T-helper 22 cell (primary cell): ENCODE measurements at places on chromosomes 7 and 10.

GRCh38 chr7:37289367-37289766, 159.3 kb downstream of the ELMO1 start:
- DNase-seq: no peak

- no peak for DNase-seq
Measured at GRCh38 chr7:77833136-77833535, 34.6 kb downstream of the PHTF2 start.

DNA sequence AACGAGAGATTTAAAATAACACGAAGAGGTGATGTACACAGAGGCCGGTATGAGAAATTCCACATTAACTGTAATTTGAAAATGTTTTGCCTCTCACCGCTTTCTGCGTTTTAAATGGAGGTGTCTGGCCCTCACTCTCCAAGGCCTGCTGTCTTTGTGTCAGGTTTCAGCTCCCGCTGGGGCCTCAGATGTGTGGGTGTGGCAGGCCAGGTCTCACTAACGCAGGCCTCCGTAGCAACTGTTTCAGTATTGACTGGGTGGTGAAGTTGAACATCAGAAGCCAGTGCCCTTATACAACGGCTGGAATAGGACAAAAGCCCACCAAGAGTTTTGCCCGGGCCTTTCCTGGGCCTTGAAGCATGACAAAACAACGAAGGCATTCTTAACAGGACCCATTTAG, 303.1 kb downstream of the ADARB2 start:
- no peak for DNase-seq

GRCh38 chr7:53500076-53500475, 464.6 kb downstream of the POM121L12 start:
- no peak for DNase-seq

- DNase-seq: no peak
Measured at GRCh38 chr10:128713471-128713870, 587.2 kb upstream of the MKI67 start.

DNA sequence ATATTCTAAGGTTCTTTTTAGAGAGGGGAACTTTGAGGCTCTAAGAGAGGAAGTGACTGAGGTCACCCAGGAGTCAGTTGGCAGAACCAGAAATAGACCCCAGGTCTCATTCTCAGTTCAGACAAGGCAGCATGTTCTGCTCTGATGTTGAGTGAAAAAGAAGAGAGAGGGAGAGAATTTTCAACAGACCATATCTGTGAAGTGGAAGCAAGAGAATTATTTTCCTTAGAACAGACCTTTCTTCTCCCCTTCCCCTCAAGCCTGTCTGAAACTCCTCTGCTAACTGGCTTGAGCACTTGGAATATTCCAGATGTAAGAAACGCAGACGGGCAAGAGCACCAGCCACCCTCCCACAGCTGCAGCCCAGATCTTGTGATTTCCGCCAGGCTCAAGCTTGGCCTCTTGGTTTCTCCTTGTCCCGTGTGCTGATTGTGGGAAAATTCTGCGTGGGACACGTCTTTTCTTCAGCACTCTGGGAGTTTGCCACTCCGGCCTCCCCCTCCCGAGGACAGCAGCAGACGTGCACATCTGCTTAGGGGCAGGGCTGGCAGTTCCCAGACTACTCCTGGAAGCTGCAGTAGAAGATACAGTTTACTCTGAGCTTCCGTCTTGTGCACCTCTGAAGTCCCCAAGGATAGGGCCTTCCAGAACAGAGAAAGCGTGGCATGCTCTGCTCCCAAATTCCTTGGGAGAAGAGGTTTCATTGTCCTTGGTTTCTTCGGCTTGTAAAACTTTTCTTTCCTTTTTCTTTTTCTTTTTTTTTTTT, 22.7 kb upstream of the IKZF1 start:
- no peak for DNase-seq

DNA sequence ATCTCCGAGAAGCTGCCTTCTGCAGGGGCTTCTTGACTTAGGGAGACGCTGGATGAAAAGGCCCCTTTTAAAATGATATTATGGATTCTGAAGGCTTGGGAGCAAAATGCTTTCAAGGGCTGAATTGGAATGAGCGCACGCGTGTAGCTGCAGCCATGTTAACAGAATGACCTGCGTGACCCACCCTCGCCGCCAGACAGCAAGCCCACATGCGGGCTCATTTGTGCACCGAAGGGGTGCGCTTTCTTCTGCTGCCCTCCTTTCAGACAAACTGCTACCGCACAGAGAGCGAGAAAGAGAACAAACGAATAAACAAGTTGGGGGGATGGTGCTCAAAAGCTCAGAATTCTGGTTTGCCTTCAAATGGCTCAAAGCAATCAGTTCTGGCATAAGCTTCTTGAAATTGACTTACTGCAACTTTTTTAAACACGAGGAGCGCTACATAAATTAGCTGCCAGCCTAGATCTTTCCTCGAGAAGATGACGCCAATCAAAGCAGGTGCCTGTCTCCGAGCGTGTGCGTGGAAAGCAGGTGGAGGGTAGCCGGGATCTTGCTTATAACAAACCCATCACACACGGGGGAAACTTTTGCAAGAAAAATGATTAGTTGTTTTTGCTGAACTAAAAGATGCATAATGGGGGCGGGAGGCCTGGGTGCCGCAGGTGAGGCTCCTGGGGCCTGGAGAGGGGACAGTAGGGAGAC, 268.4 kb downstream of the MAD1L1 start:
- no peak for DNase-seq

- DNase-seq: no peak
Measured at GRCh38 chr7:78542541-78542940, 744.0 kb downstream of the PHTF2 start.

GRCh38 chr10:30765022-30765615, 135.6 kb upstream of the LYZL2 start:
- DNase-seq: no peak

GRCh38 chr10:14162629-14163344, 167.9 kb downstream of the FRMD4A start:
- DNase-seq: no peak

- DNase-seq: no peak
Measured at GRCh38 chr10:62059217-62059920, 157.9 kb downstream of the ARID5B start.

- DNase-seq: no peak
Measured at GRCh38 chr7:20510573-20510900, 104.9 kb upstream of the ABCB5 start.

GRCh38 chr10:43774234-43774769, 125.6 kb upstream of the ZNF32 start:
- DNase-seq: no peak

GRCh38 chr7:76304888-76305375, 2.5 kb downstream of the HSPB1 start:
- no peak for DNase-seq

- DNase-seq: no peak
Measured at GRCh38 chr7:87702326-87702725, 74.1 kb downstream of the RUNDC3B start.

GRCh38 chr7:139846297-139846696, 17.2 kb downstream of the TBXAS1 start:
- no peak for DNase-seq

GRCh38 chr7:4461531-4461930, 220.6 kb upstream of the FOXK1 start:
- no peak for DNase-seq

GRCh38 chr7:49766966-49767365, 6.5 kb upstream of the VWC2 start:
- no peak for DNase-seq

DNA sequence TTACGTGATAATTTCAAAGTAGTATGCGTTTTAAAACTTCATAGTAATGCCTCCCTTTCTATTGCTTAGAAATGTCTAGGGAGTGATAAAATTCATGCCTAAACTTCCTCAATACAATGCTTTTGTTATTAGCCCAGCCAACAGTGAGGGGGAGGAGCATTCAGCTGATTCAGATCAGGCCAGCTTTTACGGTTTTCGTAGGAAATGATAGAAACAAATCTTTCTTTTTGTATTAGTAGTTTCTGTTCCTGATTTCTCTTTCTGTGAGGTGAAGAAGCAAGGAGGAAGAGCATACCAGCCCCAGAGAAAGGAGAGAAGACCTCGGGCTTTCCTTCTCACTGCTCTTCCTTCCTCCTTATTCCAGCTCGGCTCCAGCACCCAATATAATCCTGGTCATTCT, 35.2 kb upstream of the ITPRID1 start:
- DNase-seq: no peak

- DNase-seq: no peak
Measured at GRCh38 chr10:125231116-125231812, 70.9 kb upstream of the CTBP2 start.

GRCh38 chr10:3293581-3294431, 121.2 kb upstream of the PITRM1 start:
- DNase-seq: no peak

DNA sequence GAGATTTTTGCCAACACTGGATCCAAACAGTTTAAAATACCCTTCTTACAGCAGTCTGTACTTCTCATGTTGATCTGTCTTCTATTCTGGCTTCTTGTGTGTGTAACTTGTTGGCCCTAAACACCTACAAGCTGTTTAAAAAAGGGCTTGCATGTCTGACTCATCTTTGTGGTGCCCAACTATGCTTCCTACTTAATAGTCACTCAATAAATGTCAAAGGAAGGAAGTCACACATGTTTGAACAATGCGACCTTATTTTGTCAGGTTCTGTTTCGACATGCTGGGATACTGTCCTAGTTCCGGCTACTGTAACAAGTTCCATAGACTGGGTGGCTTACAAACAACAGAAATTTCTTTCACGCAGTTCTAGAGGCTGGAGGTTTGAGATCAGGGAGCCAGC, 9.4 kb upstream of the GRK5 start:
- DNase-seq: no peak
